GM03348 (cell line): ENCODE measurements at places on chromosomes 16 and 17.

GRCh38 chr17:74115586-74115985, 87.9 kb upstream of the RPL38 start:
- no peak for DNase-seq

- DNase-seq, result peak; percentile 8
These were observed 38.8 kb downstream of the IST1 start for GRCh38 chr16:71933913-71934695.

DNA sequence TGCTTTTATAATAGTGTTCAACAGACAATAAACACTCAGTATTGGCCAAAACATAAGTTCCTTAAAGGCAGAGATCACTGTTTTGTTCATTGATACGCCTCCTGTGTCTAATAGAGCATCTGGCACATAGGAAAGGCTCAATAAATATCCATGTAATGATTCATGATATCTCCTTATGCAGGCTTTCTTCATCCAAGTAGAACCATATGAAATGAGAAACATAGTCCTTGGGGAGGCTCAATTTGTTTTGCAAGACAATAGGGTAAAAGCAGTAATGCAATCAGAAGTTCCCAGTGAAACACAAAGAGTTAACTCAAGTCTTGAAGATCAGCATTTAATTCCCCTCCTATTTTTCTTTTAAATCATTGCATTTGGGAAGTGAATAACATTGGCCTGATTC, 16.4 kb downstream of the CDH8 start:
- DNase-seq, result no peak

- DNase-seq, result peak; percentile 42
These were observed 1.2 kb downstream of the NFATC3 start for GRCh38 chr16:68086336-68086841.

- DNase-seq, result no peak
These were observed 221.2 kb downstream of the NTN1 start for GRCh38 chr17:9242497-9242881.

GRCh38 chr16:228151-228851, 948 bp downstream of the LUC7L start:
- no peak for DNase-seq

GRCh38 chr17:49157784-49158183, 25.2 kb downstream of the B4GALNT2 start:
- no peak for DNase-seq

- DNase-seq, result no peak
These were observed 8.0 kb upstream of the UNK start for GRCh38 chr17:75776386-75777295.

DNA sequence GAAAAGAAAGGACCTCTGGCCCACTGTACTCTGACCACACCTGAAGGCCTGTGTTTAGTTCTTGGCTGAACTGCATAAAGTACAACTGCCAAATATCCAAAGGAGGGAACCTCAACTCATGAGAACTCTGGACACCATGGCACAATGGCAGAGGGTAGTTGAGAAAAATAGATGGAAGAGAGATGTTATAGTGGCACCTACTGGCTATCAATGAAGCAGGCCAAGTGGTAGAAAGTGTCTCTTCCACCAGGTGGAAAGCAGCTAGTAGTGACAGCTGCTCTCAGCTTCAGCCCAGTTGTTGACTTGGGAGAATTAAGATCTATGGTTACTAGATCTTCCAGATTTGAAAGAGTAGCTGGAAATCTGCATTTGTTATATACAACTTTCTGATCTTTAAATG, 3.2 kb downstream of the MED31 start:
- no peak for DNase-seq

GRCh38 chr16:49776085-49776595, 79.8 kb downstream of the ZNF423 start:
- DNase-seq, result no peak

DNA sequence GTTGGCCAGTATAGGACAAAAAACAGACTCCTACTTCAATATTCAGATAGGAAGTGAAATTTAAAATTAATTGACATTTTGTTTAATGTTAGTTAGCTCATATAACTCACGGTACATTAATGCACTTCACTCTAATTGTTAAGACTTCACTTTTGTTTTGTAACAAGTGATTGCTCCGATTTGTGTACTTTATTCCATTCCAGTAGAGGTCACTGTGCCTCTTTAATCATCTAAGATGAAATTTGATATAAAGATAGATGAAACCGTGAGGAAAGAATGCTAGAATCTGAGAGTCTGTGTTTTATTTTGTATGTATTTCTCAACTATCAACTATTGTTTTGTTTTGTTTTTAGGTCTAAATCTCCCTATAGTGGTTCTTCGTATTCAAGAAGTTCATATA, 29.0 kb downstream of the RBBP6 start:
- DNase-seq, result peak; percentile 21

- DNase-seq, result peak; percentile 75
These were observed 7.6 kb downstream of the MYO1C start for GRCh38 chr17:1484676-1485422.

DNA sequence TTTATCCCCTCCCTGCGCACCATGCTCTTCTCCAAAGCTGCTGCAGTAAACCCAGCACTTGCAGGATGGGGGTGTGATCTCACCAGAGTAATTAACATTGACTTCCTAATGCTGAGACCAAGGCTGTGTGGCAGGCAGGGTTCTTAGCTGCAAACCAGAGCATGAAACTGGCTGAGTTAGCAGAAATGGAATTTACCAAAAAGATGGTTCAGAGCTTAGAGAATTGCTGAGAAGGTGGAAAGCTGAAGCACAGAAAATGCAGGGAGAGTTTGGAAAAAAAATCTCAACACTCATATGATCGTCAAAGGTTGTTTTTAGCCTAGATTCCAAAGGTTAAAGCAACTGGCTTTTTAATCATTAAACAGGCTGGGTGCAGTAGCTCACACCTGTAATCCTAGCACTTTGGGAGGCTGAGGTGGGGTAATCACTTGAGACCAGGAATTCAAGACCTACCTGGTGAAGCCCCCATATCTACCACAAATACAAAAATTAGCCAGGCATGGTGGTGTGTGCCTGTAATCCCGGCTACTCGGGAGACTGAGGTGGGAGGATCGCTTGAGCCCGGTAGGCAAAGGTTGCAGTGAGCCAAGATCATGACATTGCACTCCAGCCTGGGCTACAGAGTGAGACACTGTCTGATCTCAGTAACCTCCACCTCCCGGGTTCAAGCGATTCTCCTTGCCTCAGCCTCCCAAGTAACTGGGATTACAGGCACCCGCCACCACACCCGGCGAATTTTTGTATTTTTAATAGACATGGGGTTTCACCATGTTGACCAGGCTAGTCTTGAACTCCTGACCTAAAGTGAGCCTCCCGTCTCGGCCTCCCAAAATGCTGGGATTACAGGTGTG, 6.0 kb upstream of the TXNDC11 start:
- DNase-seq, result no peak

- DNase-seq, result no peak
These were observed 18.4 kb upstream of the RBBP6 start for GRCh38 chr16:24520983-24521382.

DNA sequence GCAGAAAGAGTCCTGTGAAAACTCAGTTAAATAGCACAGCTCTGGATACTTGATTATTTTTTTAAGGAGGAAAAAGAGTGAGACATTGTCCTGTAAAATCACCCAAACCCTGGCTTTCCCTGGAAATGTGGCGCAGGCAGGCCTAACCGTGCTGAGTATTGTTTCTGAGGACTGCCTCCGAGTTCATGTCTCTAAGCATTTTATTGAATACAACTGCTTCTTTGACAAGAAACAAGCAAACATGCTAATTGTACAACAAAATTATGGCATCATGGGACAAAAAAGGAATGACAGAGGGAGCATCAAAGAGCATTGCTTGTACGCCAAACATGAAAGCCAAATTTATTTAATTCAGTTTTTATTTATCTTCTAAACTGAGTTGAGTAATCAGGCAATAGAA, 64.5 kb upstream of the HSBP1 start:
- DNase-seq, result no peak

DNA sequence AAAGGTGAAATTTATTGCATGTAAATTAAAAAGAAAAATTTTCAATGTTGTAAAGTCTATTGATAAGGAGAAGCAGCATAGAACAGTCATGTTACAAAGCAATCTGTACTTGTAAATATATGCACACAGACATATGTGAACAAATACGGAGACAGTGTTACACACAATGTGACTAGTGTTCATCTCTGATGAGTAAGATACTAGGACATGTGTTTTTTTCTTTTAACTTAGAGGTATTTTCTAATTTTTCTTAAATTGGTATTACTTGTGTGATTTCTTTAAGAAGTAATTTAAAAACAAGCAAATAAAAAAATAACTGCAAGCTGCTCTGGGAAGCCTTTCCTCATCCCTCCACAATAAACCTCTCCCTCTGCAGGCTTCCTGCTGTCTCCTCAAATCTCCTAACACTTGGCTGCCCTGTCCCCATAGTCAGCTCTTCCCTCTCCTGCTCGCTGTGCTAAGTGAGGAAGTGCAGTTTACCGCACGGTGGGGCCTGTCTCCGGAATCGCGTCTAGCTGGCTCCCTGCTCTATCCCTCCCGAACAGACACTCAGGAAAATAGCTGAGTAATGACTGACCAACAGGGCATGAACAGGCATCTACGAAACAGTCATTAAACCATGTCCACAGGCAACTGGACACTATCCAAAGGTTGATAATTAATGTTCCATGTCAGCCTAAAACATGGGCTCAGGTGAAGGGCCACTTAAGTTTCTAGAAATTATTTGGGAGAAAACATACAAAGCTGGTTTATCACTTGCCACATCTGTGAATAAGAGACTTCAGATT, 35.9 kb downstream of the CMTM4 start:
- DNase-seq, result peak; percentile 87

- no peak for DNase-seq
These were observed 109.3 kb downstream of the IRX5 start for GRCh38 chr16:55039931-55040330.

DNA sequence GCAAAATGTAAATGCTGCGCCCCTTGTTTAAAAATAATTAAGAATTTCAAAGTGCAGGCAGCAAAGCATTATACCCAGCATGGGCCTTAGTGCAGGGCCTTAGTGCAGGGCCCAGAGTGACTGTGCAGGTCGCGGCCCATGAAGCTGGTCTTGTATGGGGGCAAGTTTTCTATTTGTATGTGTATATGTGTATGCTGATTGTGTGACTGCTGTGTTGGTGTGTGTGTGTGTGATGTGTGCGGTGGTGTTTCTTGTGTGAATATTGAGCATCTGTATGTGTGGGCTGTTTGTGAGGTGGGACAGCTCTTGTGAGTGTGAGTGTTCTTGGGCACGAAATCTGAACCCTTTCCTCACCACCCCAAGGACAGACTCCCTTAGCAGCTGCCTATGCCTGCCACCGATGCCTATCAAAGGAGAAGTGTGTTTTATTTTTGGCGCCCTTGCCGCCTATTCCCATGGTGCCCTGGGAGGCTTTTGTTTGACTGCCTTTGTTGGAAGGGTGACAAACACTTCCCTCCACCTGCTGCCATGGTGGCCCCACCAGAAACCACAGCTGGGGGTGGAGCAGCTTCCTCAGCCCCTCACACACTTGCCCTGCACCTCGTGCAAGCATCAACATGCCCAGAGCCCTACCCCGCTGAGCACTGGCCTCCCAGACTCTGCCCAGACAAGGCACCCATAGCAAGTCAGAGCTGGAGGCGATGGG, 18.0 kb downstream of the CCR7 start:
- no peak for DNase-seq

- DNase-seq, result peak; percentile 39
These were observed 541 bp downstream of the GPT2 start for GRCh38 chr16:46884513-46885293.

DNA sequence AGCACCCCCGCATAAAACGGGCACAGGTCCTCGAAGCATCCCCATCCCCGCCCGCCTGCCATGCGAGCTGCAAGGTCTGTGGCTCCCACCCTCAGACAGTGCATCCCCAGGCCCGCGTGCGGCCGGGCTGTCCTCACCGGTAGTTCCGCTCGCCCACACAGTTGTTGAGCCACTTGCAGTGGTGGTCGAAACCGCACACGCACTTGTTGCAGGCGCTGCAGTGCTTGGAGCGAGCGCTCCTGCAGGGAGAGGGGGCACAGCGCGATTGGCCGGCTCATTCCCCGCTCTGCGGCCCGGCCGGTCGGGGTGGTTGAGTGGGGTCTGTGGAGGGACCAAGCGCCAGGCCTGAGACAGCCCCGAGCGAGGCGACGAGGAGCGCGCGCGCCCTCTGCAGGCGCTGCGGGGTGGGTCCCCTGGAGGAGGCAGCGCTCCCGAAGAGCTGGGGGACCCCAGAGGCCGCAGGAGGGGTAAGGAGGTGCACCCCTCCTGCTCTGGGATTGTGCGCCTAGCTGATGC, 6.0 kb upstream of the TPPP3 start:
- peak; percentile 79 for DNase-seq

DNA sequence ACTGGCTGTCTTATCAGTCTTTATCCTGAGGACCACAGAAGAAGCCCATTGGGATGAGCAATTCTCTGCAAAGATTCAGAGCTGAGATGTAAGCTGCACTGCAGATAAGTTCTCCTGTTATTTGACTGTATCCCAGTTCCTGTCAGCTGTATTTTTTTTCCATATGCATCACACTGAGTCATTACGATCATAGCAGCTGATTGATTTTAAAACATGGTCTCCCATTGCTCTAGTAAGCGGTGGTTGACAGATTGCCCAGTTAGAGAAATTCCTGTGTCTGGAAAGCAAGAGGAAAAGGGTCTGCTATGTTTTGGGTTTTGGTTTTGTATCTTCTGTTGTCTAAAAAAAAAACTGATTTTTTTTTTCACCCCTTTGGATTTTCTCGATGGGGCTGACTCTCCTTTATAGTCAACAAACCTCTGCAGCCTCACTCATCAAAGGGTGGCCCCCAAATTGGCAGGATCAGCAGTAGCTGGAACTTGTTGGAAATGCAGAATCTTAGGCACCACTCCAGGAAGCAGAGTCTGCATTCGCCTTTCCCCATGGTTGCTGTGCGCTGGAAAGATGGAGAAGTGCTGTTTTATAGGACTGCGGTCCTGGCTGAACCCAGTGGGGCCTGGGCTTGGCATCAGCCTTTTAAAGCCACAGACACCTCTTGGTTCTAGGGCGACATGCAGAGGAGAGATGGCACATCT, 220.1 kb upstream of the MPHOSPH6 start:
- DNase-seq, result no peak

- DNase-seq, result peak; percentile 44
These were observed 8.1 kb downstream of the SLC5A11 start for GRCh38 chr16:24853830-24854229.

DNA sequence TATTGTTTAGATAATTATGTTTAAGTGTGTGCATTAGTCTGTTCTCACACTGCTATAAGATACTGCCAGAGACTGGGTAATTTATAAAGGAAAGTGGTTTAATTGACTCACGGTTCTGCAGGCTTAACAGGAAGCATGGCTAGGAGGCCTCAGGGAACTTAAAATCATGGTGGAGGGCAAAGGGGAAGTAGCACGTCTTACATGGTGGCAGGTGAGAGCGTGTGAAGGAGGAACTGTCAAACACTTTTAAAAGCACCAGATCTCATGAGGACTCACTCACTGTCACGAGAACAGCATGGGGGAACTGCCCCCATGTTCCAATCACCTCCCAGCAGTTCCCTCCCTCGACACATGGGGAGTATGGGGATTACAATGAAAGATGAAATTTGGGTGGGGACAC, 203.5 kb upstream of the GOT2 start:
- DNase-seq, result no peak

DNA sequence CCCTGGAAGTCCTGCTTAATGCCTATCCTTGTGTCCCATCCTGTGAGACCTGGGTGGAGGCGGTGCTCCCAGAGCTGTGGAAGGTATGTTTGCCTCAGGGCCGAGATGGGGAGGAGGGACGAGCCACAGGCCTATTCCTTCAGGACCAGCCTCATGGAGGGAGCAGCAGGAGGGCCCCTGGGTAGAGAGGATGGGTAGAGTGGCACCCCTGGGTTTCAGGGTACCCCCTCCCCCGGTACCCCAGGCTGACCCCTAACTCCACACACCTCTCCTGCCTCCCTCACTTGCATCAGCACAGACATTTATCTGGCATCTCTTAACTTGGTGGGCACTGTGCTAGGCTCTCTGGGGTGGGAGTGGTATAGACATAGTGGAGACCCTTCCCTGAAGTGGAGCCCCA, 7.1 kb downstream of the ASB16 start:
- DNase-seq, result no peak
